Glutamatergic neuron (in vitro differentiated cells): ENCODE measurements at places on chromosomes 7 and 10. TPM values are rescaled to one million over a fixed set of nuclear protein-coding genes. Genes with fewer than 3 reads are reported as not detected.

GRCh38 chr7:127782654-127783559, 130.9 kb downstream of the SND1 start:
- no peaks in the 10 kb centered on the region for H3K36me3 ChIP-seq
- H3K4me1 ChIP-seq = peaks cover 17% of the 10 kb centered on the region
- DNase-seq = no peak
- no peak overlapping the region for H3K4me3 ChIP-seq
- H3K27me3 ChIP-seq = no peaks in the 10 kb centered on the region

- H3K36me3 ChIP-seq = no peaks in the 10 kb centered on the region
- peaks cover 11% of the 10 kb centered on the region for H3K4me1 ChIP-seq
Measured at GRCh38 chr10:54800741-54801421, at the start of gene PCDH15. TSS of gene PCDH15 (minus strand) at chr10:54801231. CDS start at chr10:54664262, 136,969 bp downstream.

Gene CACNB2
- 3.2 TPM for total RNA-seq

DNA sequence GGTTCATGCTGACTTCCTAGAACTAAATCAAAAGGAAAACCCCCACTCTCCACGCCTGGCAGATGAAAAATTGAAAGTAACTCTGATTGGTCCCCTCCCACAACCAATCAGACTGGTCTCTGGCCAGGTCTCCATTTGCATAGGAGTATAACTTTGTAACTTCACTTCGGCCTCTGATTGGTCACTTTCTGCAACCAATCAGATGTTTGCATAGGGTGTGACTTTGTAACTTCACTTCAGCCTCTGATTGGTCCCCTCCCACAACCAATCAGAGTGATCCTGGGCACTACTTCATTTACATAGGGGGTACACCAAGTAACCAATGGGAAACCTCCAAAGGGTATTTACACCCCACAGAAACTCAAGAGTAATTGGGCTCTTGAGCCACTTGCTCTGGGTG, 306.6 kb upstream of the PFKP start:
- peaks cover 18% of the 10 kb centered on the region for H3K36me3 ChIP-seq
- H3K4me3 ChIP-seq = no peak overlapping the region
- peaks cover 4% of the 10 kb centered on the region for H3K27me3 ChIP-seq
- no peak overlapping the region for H3K27ac ChIP-seq
- no peak for DNase-seq

DNA sequence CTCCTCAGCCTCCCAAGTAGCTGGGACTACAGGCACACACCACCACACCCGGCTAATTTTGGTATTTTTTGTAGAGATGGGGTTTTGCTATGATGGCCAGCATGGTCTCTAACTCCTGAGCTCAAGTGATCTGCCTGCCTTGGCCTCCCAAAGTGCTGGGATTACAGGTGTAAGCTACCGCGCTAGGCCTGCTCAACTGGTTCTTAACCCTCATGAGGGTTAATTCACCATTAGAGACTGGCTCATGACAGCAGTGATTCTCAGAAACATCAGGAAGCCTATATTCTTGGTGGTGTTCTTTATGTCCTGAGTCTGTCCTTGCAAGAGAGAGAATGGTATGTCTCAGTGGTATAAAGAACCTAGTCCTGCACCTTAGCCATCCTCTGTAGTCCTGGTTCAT, 10.4 kb upstream of the NT5C2 start:
- DNase-seq = no peak
- H3K27ac ChIP-seq = no peak overlapping the region
- peaks cover 14% of the 10 kb centered on the region for H3K4me1 ChIP-seq
- H3K36me3 ChIP-seq = no peaks in the 10 kb centered on the region

Gene CHST3
- 0.83 TPM for total RNA-seq

GRCh38 chr10:34181553-34182300, 633.4 kb downstream of the PARD3 start:
- H3K27ac ChIP-seq = no peak overlapping the region
- H3K36me3 ChIP-seq = no peaks in the 10 kb centered on the region
- no peak for DNase-seq
- H3K4me3 ChIP-seq = no peak overlapping the region
- H3K4me1 ChIP-seq = peaks cover 23% of the 10 kb centered on the region
- H3K27me3 ChIP-seq = peaks cover 2% of the 10 kb centered on the region

- no peak for DNase-seq
- H3K36me3 ChIP-seq = no peaks in the 10 kb centered on the region
- peaks cover 2% of the 10 kb centered on the region for H3K27me3 ChIP-seq
Measured at GRCh38 chr10:74056050-74056818, 58.3 kb downstream of the VCL start.

GRCh38 chr10:6101181-6101580, 12.3 kb downstream of the RBM17 start:
- peak overlapping the region; percentile 50 for H3K4me3 ChIP-seq
- H3K4me1 ChIP-seq = peaks cover 61% of the 10 kb centered on the region
- H3K36me3 ChIP-seq = no peaks in the 10 kb centered on the region
- H3K27ac ChIP-seq = peak overlapping the region; percentile 96
- peaks cover 3% of the 10 kb centered on the region for H3K27me3 ChIP-seq

GRCh38 chr10:124554085-124554858, 92.6 kb downstream of the LHPP start:
- no peak overlapping the region for H3K4me3 ChIP-seq
- H3K4me1 ChIP-seq = peaks cover 3% of the 10 kb centered on the region
- H3K27me3 ChIP-seq = no peaks in the 10 kb centered on the region
- no peak for DNase-seq
- no peaks in the 10 kb centered on the region for H3K36me3 ChIP-seq
- H3K27ac ChIP-seq = no peak overlapping the region

Gene TMEM140
- total RNA-seq = not detected

DNA sequence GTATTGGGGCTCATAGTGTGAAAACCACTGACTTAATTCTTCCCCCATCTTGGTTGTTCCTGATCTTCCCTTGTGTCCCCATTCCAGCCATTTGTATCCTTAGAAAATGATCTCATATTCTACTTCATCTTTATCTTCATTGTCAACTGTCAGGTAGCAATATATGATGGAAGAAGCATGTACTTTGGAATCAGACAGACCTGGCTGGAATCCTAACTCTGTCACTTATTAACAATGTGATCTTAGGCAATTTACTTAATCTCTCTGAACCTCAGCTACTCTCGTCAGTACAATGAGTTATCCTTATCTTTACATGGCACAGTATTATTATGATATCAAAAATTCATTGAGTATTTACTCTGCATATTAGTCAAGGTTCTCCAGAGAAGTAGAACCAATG, 10.1 kb downstream of the CFTR start:
- H3K27ac ChIP-seq = no peak overlapping the region
- no peaks in the 10 kb centered on the region for H3K27me3 ChIP-seq
- DNase-seq = no peak
- H3K4me1 ChIP-seq = no peaks in the 10 kb centered on the region
- H3K36me3 ChIP-seq = no peaks in the 10 kb centered on the region

DNA sequence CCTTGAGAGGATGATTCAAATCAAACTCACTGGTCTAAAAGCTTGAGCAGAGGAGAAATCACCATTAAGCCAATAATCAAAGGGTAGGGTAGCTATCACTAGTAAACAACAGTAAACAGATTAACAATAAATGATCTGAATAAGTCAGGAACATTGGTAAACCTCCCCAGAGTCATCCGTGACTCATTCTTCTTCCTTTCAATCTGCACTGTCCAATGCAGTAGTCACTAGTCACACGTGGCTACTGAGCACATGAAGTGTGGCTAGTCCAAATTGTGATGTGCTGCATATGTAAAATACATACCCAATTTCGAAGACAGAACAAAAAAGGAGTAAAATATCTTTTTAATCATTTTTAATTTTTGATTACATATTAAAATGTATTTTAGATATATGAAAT, 64.0 kb downstream of the ERCC6 start:
- H3K4me1 ChIP-seq = peaks cover 4% of the 10 kb centered on the region
- H3K4me3 ChIP-seq = no peak overlapping the region
- peaks cover 3% of the 10 kb centered on the region for H3K27me3 ChIP-seq
- peaks cover 14% of the 10 kb centered on the region for H3K36me3 ChIP-seq

GRCh38 chr10:9219860-9220259, 1165.4 kb downstream of the GATA3 start:
- H3K36me3 ChIP-seq = no peaks in the 10 kb centered on the region
- H3K27ac ChIP-seq = no peak overlapping the region
- no peak overlapping the region for H3K4me3 ChIP-seq

DNA sequence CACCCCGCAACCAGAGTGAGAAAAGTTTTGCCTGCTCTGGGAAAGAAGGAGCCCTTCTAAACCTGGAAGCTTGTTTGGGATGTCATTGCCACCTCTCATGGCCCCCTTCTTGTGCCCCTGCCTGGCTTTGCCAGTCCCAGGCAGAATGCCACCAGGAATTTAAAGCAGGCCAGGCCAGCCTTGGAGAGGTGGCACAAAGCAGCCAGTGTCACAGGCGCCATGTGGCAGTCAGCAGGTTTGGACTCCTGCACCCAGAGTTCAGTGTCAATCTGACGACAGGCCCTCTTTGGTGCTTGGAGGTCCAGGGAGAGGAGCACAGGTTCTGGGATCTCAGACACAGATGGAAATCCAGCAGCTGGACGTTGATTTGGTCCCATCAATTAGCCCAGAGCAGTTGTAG, 12.7 kb downstream of the HK1 start:
- no peaks in the 10 kb centered on the region for H3K27me3 ChIP-seq
- H3K4me1 ChIP-seq = peaks cover 9% of the 10 kb centered on the region
- H3K27ac ChIP-seq = no peak overlapping the region

- H3K4me3 ChIP-seq = no peak overlapping the region
- no peak overlapping the region for H3K27ac ChIP-seq
- no peaks in the 10 kb centered on the region for H3K27me3 ChIP-seq
- no peak for DNase-seq
Measured at GRCh38 chr10:49518982-49519578, 19.8 kb downstream of the ERCC6 start.

Gene NEUROG3
- not detected for total RNA-seq

GRCh38 chr7:69436946-69437345, 161.3 kb upstream of the AUTS2 start:
- no peaks in the 10 kb centered on the region for H3K27me3 ChIP-seq
- peaks cover 4% of the 10 kb centered on the region for H3K36me3 ChIP-seq
- H3K4me3 ChIP-seq = no peak overlapping the region
- H3K27ac ChIP-seq = no peak overlapping the region
- DNase-seq = no peak

Gene PNLIPRP1
- total RNA-seq = not detected

- no peaks in the 10 kb centered on the region for H3K36me3 ChIP-seq
- no peak overlapping the region for H3K27ac ChIP-seq
Measured at GRCh38 chr10:88017781-88018180, 154.4 kb downstream of the PTEN start.

Gene TBXAS1
- total RNA-seq = not detected

GRCh38 chr10:113003052-113003451, 53.0 kb downstream of the TCF7L2 start:
- H3K27me3 ChIP-seq = no peaks in the 10 kb centered on the region
- H3K27ac ChIP-seq = no peak overlapping the region
- DNase-seq = no peak
- no peak overlapping the region for H3K4me3 ChIP-seq
- no peaks in the 10 kb centered on the region for H3K4me1 ChIP-seq

Gene CXCL12
- 2.2 TPM for total RNA-seq

Gene C10orf67
- total RNA-seq = not detected

- H3K27ac ChIP-seq = no peak overlapping the region
- peaks cover 6% of the 10 kb centered on the region for H3K27me3 ChIP-seq
- peak; percentile 51 for DNase-seq
- H3K4me1 ChIP-seq = no peaks in the 10 kb centered on the region
- H3K4me3 ChIP-seq = peak overlapping the region; percentile 88
Measured at GRCh38 chr10:120979435-120980278, 128.5 kb downstream of the WDR11 start.

DNA sequence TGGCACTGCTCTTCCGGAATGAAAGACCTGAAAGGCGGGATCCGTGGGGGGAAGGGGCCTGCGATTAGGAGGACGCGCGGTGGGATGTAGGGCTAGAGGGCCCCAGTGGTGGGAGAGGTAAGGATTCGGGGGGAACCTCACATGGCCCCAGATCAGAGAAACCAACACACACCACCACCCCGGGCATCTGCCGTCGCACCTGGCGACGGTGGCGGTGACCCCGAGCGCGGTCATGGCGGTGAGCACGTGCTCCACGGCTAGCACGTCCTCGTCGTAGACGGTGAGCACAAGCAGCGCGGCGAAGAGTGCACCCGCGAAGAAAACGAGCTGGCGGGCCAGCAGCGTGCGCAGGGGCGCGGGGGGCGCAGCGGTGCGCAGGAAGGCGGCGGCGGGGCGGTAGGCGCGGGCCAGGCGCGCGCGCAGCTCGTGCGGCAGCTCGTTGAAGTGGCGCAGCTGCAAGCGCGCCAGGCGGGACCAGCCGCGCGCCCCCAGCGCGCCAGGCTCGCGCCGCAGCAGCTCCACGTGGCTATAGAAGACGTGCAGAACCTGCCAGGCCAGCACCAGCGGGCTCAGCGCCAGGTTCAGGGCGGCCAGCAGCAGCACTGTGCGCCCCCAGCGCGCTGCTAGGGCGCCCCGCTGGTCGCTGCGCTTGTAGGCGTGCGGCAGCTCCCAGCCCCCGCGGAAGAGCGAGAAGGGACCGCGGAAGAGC, 5.7 kb downstream of the ATG9B start:
- peaks cover 37% of the 10 kb centered on the region for H3K4me1 ChIP-seq
- H3K27me3 ChIP-seq = peaks cover 28% of the 10 kb centered on the region
- H3K27ac ChIP-seq = peak overlapping the region; percentile 66
- no peaks in the 10 kb centered on the region for H3K36me3 ChIP-seq

GRCh38 chr10:71090801-71091200, 121.6 kb upstream of the UNC5B start:
- H3K36me3 ChIP-seq = peaks cover 10% of the 10 kb centered on the region
- peaks cover 3% of the 10 kb centered on the region for H3K4me1 ChIP-seq
- H3K27ac ChIP-seq = no peak overlapping the region
- H3K4me3 ChIP-seq = no peak overlapping the region
- peaks cover 9% of the 10 kb centered on the region for H3K27me3 ChIP-seq
- DNase-seq = no peak

Gene PKD2L1
- 0.44 TPM for total RNA-seq

DNA sequence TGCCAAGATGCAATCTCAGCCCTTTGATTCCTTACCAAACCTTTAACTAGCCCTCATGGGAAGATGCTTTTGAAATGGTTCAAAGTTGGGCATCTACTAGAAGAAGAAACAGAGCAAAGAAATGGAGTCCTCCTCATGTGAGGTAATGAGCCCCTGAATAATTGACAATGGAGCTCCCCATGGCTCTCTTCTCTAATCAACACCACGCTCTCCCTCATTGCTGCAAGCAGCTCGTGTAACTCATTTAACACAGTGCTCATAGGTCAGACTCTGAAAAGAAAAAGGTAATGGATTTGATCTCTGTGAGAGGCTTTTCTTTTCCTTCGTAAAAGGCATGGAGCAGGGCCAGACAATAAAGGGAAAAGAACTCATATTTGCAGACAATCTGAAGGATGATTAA, 312.8 kb downstream of the PHTF2 start:
- no peak overlapping the region for H3K27ac ChIP-seq
- peaks cover 16% of the 10 kb centered on the region for H3K36me3 ChIP-seq
- peaks cover 2% of the 10 kb centered on the region for H3K4me1 ChIP-seq

GRCh38 chr10:54904833-54905232, 103.8 kb upstream of the PCDH15 start:
- no peaks in the 10 kb centered on the region for H3K27me3 ChIP-seq
- no peak overlapping the region for H3K4me3 ChIP-seq
- no peaks in the 10 kb centered on the region for H3K4me1 ChIP-seq
- H3K27ac ChIP-seq = no peak overlapping the region

GRCh38 chr10:6920072-6921019, 340.3 kb upstream of the PRKCQ start:
- peak; percentile 79 for DNase-seq
- H3K36me3 ChIP-seq = no peaks in the 10 kb centered on the region
- H3K4me1 ChIP-seq = peaks cover 5% of the 10 kb centered on the region
- peak overlapping the region; percentile 1 for H3K4me3 ChIP-seq
- H3K27ac ChIP-seq = no peak overlapping the region

- H3K36me3 ChIP-seq = no peaks in the 10 kb centered on the region
- no peak overlapping the region for H3K4me3 ChIP-seq
- no peak overlapping the region for H3K27ac ChIP-seq
Measured at GRCh38 chr7:2710901-2711551, 23.0 kb downstream of the AMZ1 start.

- peaks cover 8% of the 10 kb centered on the region for H3K27me3 ChIP-seq
- H3K36me3 ChIP-seq = peaks cover 4% of the 10 kb centered on the region
- peaks cover 13% of the 10 kb centered on the region for H3K4me1 ChIP-seq
- no peak overlapping the region for H3K4me3 ChIP-seq
Measured at GRCh38 chr7:30969604-30969970, 5.8 kb downstream of the GHRHR start.
